ENCODE measurements at places on chromosomes 3 and 15. TPM values are rescaled to one million over a fixed set of nuclear protein-coding genes. Genes with fewer than 3 reads are reported as not detected.

Gene GUCA1C
- total RNA-seq: not detected

Gene SLC22A14
- not detected for total RNA-seq

Gene SLC24A5
- total RNA-seq: not detected

Gene MNS1
- total RNA-seq: not detected

Gene ACVR2B
- 7.0 TPM for total RNA-seq

Gene ZBTB20
- total RNA-seq: 6.3 TPM

Gene SCG3
- total RNA-seq: not detected

DNA sequence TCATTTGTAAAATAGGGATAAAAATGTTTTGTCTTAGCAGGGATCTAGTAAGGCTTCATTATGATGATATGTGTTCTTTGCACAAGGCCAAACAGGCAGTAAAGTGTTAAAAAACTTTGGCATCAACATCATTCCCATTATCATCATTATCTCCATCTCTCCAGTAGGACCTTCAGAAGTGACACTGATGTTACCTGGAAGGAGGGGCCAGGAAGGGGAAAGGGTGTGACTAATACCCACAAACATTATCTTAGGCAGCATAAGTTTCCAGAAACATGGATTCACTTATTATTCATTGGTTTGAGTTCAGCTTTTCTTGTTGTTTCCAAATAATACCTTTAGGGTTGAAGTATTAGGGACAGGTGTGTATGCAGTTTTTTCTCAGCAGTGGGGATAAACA lies 399.6 kb downstream of the PTPRG start:
- no peak overlapping the region for H3K4me3 ChIP-seq
- H3K27ac ChIP-seq: no peak overlapping the region
- H3K4me1 ChIP-seq: no peaks in the 10 kb centered on the region
- no peaks in the 10 kb centered on the region for H3K27me3 ChIP-seq
- H3K36me3 ChIP-seq: no peaks in the 10 kb centered on the region

GRCh38 chr15:83767741-83768140 lies 113.8 kb downstream of the ADAMTSL3 start:
- no peak overlapping the region for H3K4me3 ChIP-seq
- no peaks in the 10 kb centered on the region for H3K36me3 ChIP-seq
- no peaks in the 10 kb centered on the region for H3K4me1 ChIP-seq
- no peaks in the 10 kb centered on the region for H3K27me3 ChIP-seq
- no peak overlapping the region for H3K27ac ChIP-seq

DNA sequence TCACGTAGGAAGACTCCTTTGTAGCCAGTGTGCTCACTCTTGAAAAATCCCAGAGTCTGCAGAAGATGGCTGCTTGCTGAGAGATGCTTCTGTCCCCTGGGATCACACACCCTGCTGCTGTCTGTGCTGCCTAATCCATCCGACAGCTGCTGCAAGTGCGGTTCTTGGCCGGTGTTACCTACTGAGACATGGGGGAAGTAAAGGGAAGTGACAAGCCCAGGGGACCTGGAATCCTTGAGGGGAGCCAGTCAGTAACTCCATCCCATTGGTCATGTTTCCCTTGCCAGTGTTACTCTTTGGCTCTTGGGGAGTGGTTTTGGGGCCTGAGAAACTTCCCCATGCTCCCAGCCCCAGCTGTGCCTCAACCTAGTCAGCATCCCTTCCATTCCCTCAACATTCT lies 8.3 kb upstream of the CPNE9 start:
- no peaks in the 10 kb centered on the region for H3K27me3 ChIP-seq
- no peak overlapping the region for H3K27ac ChIP-seq
- H3K4me3 ChIP-seq: no peak overlapping the region

DNA sequence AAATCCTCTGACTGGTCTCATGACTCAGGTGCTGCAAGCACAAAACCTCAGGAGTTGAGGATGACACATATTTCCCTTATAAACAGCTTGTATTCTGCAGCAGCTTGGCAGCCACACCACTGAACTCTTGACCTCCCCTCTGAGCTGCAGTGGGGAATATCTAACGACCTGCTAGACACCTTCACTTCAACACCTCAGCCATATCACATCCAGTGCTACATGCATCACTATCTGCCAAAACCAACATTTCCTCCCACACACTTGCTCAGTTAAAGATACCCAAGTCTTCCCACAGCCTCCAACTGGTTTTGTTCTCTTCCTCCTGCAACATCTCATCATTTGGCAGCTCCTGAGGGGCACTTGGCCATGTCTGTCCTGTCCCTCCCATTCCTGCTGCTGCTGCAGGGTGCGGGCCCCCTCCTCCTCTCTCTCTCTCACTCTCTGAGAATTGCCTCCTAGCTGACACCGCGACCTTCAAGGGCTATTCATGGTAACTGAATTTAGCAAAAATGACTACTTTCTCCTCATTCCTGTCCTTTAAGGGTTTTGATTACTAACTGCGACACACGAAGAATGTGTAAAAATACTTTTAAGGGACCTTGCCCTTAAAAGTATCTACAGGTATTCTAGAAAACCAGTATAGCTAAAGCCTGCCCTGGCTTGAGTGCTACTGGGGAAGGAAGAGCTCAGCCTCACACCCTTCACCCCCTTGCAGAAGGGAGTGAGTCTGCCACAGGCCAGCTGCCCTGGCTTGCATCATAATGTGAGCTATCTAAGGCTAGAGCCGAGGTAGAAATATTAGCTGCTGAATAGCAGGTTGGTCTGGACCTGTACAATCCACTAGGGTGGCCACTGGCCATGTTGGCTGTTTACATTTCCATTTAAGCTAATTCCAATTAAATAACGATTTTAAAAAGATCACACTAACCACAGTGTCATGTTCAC lies 5.0 kb upstream of the CCR9 start:
- H3K4me1 ChIP-seq: peaks cover 29% of the 10 kb centered on the region
- H3K36me3 ChIP-seq: no peaks in the 10 kb centered on the region
- H3K27me3 ChIP-seq: peaks cover 60% of the 10 kb centered on the region
- no peak overlapping the region for H3K27ac ChIP-seq
- H3K4me3 ChIP-seq: no peak overlapping the region
- peak; percentile 65 for DNase-seq

DNA sequence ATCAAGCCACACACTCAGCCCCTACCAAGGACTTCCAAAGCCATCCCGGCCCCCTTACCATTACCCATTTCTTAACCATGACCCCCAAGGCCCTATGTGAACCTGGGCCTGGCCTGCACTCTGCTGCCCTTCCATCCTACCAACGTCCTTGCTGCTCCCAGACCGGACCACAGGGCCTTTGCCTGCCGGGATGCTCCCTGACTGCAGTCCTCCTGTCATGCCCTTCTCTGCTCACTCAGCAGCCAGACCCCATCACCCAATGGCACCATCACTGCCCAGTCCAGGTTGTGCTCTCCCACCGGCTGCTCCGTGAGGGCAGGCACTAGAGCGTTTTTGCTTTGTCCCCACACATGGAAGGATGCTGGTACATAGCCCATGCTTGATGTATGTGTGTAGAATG lies 73.7 kb downstream of the OCA2 start:
- H3K4me3 ChIP-seq: no peak overlapping the region
- no peak for DNase-seq
- no peaks in the 10 kb centered on the region for H3K27me3 ChIP-seq
- H3K36me3 ChIP-seq: no peaks in the 10 kb centered on the region
- no peak overlapping the region for H3K27ac ChIP-seq
- no peaks in the 10 kb centered on the region for H3K4me1 ChIP-seq

GRCh38 chr3:51955175-51955892 lies at the start of gene GPR62:
TSS of gene GPR62 (plus strand) at chr3:51955381. CDS start at chr3:51955653, 272 bp downstream.
- H3K27ac ChIP-seq: no peak within 1 kb of the TSS
- H3K4me3 ChIP-seq: no peak within 1 kb of the TSS
- H3K4me1 ChIP-seq: peaks cover 7% of the 10 kb centered on the region
- no peak for DNase-seq

- DNase-seq: peak; percentile 32
- peaks cover 4% of the 10 kb centered on the region for H3K36me3 ChIP-seq
- no peak overlapping the region for H3K4me3 ChIP-seq
- H3K27me3 ChIP-seq: no peaks in the 10 kb centered on the region
- peaks cover 47% of the 10 kb centered on the region for H3K4me1 ChIP-seq
These were observed 51.1 kb upstream of the CHD2 start for GRCh38 chr15:92848852-92849598.

DNA sequence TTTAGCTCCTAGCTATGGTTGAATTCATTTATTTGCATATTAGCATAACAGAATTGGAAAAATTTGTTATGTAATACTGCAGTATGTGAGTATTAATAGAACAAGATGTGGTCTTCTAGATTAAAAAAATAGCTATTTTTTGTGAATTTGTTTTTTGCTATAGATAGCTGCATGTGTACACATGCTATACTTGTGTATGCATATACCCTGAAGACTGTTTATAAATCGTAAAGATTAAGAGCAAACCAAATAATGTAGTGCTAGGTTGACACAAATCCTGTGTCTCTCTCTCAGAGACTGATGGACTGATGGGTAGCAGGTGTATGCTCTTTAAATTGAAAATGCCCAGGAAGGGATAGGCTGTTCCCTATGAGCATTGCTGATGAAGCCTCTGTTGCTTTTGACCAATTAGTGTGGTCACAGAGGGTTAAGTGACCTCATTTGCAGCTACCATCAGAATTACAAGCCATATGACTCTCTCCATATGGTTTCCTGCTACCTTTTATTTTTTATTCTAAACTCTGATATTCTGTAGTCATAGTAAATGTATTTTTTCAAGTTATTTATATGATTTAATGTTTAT lies 9.0 kb downstream of the PLCL2 start:
- peaks cover 27% of the 10 kb centered on the region for H3K36me3 ChIP-seq
- H3K4me3 ChIP-seq: no peak overlapping the region
- DNase-seq: no peak
- H3K27ac ChIP-seq: no peak overlapping the region

- no peak overlapping the region for H3K4me3 ChIP-seq
- H3K27ac ChIP-seq: no peak overlapping the region
These were observed 46.6 kb downstream of the MAGI1 start for GRCh38 chr3:65992106-65992505.

DNA sequence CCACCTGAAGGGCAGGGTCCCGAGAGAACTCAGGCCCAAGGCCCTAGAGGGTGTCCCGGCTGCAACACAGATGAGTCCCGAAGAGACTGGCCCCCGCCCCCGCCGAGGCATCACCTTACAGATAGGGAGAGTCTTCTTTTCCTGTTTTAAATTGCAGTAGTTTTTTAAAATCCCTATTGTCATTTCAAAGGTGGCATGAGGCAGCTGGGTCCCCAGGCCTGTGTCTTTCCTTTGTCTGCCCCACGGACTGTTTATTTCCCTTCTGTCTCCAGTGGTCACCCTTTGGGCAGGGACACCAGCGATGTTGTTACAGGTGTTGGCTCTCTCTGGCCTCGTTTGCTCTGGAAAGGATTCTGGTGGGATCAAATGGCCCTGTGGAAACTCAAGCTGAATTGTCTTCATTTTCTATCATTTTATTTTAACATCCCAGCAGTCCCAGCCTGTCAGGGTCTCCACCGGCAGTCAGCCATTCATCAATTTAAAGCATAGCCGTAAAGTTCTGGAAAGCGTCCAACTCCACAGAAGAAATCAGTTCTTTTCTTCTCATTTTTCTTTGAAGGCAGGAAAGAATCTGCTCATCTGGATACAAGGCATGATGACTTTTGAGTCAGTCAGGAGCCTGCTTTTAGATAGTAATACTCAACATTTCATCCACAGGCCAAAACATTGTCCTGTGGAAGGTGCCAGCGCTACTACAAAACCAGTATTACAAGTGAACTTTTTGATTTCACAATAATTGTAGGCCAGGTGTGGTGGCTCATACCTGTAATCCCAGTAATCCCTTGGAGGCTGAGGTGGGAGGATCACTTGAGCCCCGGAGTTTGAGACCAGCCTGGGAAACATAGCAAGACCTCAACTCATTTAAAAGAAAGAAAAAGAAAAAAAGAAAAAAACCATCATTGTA lies 96.2 kb downstream of the HES1 start:
- peaks cover 57% of the 10 kb centered on the region for H3K27me3 ChIP-seq
- DNase-seq: no peak
- H3K4me1 ChIP-seq: peaks cover 8% of the 10 kb centered on the region
- no peak overlapping the region for H3K27ac ChIP-seq
- no peak overlapping the region for H3K4me3 ChIP-seq
- H3K36me3 ChIP-seq: peaks cover 11% of the 10 kb centered on the region

- no peak overlapping the region for H3K4me3 ChIP-seq
- H3K27ac ChIP-seq: no peak overlapping the region
- no peak for DNase-seq
- H3K4me1 ChIP-seq: peaks cover 59% of the 10 kb centered on the region
- peaks cover 13% of the 10 kb centered on the region for H3K36me3 ChIP-seq
These were observed 119.4 kb upstream of the IQSEC1 start for GRCh38 chr3:13192471-13193213.

GRCh38 chr3:196287090-196287439 lies 461 bp downstream of the PCYT1A start:
- H3K4me1 ChIP-seq: peaks cover 45% of the 10 kb centered on the region
- peak; percentile 39 for DNase-seq
- H3K4me3 ChIP-seq: peak overlapping the region; percentile 97
- H3K36me3 ChIP-seq: peaks cover 22% of the 10 kb centered on the region
- peak overlapping the region; percentile 89 for H3K27ac ChIP-seq

DNA sequence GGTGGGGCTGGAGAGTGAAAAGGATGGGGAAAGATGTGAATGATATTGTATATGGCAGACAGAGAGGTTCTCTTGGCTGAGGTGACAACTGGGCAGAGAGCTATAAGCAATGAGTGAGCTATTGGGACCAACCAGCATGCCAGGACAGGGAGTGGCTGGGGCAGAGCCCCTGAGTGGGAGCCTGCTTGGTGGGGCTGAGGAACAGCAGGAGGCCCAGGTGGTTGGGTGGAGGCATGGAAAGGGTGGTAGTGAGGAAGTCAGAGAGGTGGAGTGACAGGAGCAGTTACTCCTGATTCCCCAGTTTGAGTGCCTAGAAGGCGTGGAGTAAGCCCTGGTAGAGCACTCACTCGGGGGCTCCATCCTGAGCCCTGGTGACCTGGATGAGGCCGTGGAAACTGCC lies 15.5 kb upstream of the TNFAIP8L3 start:
- H3K36me3 ChIP-seq: no peaks in the 10 kb centered on the region
- peaks cover 29% of the 10 kb centered on the region for H3K27me3 ChIP-seq
- no peaks in the 10 kb centered on the region for H3K4me1 ChIP-seq
- DNase-seq: no peak
- no peak overlapping the region for H3K4me3 ChIP-seq

DNA sequence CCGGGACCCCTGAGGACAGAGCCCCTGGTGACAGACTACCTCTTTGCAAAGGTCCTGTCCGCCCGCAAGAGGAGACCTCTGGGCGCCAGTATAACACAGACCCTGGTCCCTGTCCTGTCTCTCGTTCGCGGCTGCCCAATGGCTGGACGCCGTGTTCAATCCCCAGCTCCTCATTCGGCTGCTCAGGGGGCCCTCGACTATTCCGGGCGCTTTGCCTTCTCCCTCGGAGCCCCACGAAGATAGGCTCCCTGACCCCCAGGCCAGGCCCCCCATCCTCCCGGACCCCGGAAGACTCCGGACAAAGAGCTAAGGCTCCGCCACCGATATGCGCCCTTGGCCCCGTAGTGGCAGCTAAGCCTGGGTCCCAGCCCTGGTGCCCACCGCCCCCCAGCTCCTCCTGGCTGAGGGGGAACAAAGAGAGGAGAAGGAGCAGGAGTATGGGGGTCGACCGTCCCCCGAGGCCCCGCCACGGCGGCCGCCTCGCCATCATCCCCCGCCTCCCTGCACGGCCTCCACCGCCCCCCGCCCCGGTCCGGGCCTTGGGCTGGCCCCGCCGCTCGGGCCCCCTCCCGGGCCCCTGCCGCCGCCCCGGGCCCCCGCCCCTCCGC lies 437 bp downstream of the CELSR3 start:
- H3K4me1 ChIP-seq: peaks cover 29% of the 10 kb centered on the region
- peak overlapping the region; percentile 43 for H3K4me3 ChIP-seq
- peaks cover 6% of the 10 kb centered on the region for H3K36me3 ChIP-seq
- DNase-seq: no peak
- H3K27me3 ChIP-seq: peaks cover 4% of the 10 kb centered on the region

- H3K36me3 ChIP-seq: no peaks in the 10 kb centered on the region
- H3K4me3 ChIP-seq: no peak overlapping the region
- H3K27me3 ChIP-seq: peaks cover 75% of the 10 kb centered on the region
- H3K4me1 ChIP-seq: peaks cover 30% of the 10 kb centered on the region
- DNase-seq: no peak
These were observed 354.7 kb downstream of the MCTP2 start for GRCh38 chr15:94586099-94586498.
